ENCODE measurements at places on chromosomes 16 and 17.

DNA sequence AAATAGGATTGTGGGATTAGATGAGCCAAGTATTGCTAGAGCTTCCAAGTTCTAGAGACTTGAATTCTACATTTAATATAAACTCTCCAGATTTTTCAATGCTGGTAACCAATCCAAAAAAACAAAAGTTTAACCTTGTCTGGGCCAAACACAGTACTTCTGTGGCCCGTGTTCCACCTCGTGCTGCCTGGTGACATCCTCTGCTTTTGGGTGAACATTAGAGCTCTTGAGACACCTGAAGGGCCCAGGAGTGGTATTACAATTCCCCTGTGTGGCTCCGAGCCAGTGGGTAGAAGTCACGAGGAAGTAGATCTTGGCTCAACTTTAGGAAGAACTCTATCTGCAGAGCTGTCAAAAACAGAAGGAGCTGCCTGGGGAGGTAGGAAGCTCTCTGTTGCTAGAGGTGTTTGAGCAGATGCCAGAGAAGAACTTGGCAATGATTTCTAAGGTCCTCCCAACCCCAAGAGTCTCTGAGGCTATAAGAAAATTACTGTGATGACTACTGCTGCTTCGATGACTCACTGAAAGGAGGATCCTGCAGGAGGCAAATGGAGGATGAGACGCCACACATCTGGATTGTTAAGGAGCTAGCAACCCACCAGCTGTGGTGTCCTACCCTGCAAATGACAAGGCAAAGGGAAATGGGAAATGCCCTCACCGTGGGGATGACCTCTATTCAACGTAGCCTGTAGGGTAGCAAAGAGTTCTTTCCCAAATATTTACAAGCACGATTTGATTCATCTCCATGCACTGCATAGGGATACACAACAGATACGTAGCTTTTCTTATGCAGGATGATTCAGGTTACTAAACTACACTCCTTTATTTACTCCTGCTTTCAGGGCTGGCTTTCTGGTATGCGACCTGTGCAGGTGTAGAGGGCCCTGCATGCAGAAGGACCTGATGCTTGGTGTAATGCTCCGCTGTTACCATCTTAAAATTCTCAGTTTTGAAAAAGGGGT is 45.8 kb upstream of the GAS7 start:
- DNase-seq: no peak

GRCh38 chr17:56807723-56808122 is 26.0 kb downstream of the C17orf67 start:
- no peak for DNase-seq

DNA sequence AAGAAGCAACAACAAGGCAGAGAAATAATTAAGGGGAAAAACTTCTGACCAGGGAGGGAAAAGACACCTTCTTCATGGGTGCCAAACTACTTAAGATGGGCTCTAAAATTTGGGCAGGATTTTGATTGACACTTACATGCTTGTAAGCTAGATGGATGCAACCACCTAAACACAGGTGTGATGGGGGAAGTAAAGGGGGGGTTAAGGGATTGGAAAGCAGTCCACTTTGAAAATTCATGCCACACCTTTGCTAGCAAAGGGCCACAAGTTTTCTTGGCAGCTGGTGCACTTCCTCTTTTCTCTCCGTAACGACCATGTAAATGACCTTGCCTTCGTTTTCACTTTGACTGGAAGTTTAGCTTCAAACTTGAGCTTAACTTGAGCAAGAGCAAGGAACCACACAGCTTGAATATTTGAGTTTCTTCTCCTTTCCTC is 14.3 kb upstream of the PRKAR1A start:
- no peak for DNase-seq

- no peak for DNase-seq
Observed at GRCh38 chr16:19210280-19210924, 42.4 kb downstream of the SYT17 start.

DNA sequence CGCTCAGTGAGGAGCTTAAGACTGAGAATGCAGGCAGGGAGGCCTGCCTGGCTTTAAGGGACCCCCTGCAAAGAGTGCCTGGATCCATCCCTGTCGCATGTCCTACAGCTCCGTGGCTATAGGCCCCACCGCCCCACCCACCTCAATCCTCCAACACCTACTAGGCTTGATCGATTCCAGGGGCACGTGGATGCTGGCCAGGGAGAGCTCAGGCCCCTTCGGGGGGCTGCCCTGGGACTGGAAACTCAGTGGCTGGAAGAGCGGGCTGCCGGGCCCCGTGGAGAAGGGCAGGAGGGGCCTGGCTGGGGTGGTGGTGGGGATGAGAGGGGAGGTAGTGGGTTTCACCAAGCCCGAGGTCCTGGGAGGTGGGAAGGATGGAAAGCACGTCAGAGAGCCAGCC is 22.2 kb downstream of the GGA3 start:
- DNase-seq: no peak

- DNase-seq: no peak
Observed at GRCh38 chr17:47895347-47895855, 635 bp upstream of the SP2 start.

DNA sequence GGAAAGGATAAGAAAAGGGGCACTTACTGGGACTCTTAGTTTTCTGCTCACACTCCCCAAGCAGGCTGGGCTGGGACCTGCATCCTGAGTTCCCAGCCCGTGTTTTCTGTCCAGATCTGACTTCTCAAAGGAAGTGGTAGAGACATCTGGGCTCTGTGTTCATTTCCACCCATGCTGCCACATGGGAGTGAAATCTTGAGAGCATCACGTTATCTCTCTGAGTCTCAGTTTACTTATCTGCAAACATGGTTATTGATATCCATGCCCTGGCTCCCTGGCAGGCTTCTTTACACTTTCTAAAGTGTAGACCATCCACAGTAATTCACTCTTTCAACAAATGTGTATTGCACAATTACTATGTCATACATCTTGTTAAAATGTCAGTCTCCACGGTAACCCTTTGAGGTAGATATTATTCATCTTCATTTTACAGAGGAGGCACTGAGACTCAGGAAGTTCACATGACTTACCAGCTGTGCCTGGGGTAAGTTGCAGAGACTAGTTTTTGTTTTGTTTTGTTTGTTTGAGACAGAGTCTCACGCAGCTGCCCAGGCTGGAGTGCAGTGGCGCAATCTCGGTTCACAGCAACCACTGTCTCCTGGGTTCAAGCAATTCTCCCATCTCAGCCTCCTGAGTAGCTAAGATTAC is 3.4 kb downstream of the ZNF688 start:
- DNase-seq: peak; percentile 73

DNA sequence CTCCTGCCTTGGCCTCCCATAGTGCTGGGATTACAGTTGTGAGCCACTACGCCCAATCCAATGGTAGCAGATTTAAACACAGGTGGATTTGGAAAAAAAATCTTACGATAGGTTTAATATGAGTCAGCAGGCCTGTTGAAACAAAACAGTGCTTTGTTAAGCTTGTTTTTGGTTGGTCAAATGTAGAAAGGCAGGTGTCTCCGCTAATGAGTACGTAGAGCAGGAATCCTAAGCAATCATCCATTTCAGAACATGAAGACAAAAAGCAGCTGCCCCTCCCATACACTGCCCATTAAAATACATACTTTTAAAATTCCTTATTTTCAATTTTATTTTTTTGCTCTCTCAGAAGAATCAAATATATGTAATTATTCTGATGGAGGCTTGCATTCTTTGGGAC is 1.9 kb upstream of the WWOX start:
- no peak for DNase-seq

- no peak for DNase-seq
Observed at GRCh38 chr17:48048384-48049126, 396 bp downstream of the NFE2L1 start.

- no peak for DNase-seq
Observed at GRCh38 chr16:67963662-67964321, 4.6 kb downstream of the SLC12A4 start.
